Tongue (tissue), 3 donors: ENCODE measurements at places on chromosomes 4 and X. TPM values are rescaled to one million over a fixed set of nuclear protein-coding genes. Genes with fewer than 3 reads are reported as not detected.
A peak's percentile ranks its signal among the peaks of the same experiment; 100 is the strongest.

Gene PAGE2B
- not detected for total RNA-seq

Gene FHIP1A
- 66.0 TPM for total RNA-seq

Gene UGT2B11
- total RNA-seq, result 0.82 TPM

DNA sequence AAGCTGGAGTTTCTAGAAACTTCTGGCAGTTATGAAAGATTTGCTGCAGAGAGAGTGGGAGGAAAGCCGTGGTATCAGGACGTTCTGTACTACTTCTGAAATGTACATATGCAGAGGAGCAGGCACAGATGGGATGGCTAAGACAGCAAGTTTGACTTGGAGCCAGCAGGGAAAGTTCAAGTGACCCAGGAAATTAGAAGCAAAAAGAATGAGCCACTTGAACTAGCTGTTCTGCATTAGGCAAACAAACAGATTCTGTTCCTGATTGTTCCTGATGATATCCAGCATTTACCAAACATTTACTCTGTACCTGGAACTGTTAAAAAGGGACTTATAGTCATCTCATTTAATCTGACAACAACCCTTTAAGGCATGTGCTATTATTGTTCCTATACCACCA is 41.4 kb upstream of the CXCL13 start:
- DNase-seq, result peak; percentile 65

Gene ALAS2
- 26.3 TPM for total RNA-seq

Gene ADH1C
- 9.0 TPM for total RNA-seq

DNA sequence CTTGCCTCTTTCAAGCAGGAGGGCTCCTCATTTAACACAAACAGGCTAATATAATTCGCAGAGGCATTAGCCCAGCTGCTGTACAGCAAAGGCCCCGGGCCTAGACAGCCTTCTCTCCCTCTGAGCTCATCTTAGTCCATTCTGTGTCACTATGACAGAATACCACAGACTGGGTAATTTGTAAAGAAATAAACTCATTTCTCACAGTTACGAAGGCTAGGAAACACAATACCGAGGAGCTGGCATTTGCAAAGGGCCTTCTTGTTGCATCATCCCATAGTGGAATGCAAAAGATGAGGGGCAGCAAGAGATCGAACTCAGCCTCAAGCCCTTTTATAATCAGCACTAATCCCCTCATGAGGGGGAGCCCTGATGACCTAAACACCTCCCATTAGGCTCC is 48.5 kb downstream of the TSPAN5 start:
- DNase-seq, result no peak

GRCh38 chr4:183875251-183875825 is 29.8 kb upstream of the STOX2 start:
- no peak for DNase-seq

- DNase-seq, result no peak
These were observed 23.8 kb upstream of the HPSE start for GRCh38 chr4:83358410-83358809.

Gene NRK
- total RNA-seq, result 256 TPM

GRCh38 chr4:37687681-37688080 is 1.5 kb upstream of the RELL1 start:
- DNase-seq, result no peak

- DNase-seq, result no peak
These were observed 83.6 kb downstream of the MAML3 start for GRCh38 chr4:140070366-140070765.
